ENCODE measurements at places on chromosomes 13 and 19.

GRCh38 chr13:22076658-22077057 lies 405.8 kb downstream of the FGF9 start:
- no peak for DNase-seq

- no peak for DNase-seq
Measured at GRCh38 chr19:38953677-38954076, 21.9 kb downstream of the FBXO17 start.

- DNase-seq: no peak
Measured at GRCh38 chr13:26646603-26647002, 89.1 kb downstream of the WASF3 start.

DNA sequence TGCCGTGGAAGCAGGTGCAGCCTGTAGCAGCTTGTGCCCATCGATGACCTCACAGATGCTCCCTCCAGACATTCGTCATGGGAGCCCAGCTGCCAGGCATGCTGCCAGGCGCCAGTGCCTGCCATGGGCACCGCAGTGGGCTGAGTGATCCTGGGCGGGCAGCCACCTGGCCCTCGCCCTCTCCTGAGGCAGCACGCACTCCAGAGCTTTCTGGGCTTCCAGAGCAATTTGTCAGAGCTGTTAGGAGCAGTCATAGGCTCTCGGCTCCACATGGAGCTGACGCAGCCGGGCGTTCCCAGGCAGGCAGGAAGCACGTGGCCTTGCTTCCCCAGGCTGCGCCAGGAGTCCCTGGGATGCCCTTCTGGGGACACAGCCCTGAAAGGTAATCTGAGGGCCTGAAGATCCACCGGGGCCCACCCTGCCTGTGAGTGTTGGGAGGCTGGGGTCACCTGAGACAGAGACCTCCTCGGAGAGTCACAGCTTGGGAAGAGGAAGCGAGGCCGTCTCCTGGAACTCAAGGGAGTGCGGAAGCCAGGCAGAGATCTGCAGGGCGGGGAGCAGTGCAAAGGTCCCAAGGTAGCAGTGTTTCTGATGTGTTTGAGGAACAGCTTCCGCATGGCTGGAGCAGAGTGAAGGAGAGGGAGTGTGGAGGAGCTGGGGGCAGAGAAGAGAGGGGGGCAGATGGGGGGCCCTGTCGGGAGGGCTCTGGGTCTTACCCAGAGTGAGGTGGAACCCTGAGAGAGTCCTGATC lies 50.6 kb downstream of the DPF1 start:
- no peak for DNase-seq

DNA sequence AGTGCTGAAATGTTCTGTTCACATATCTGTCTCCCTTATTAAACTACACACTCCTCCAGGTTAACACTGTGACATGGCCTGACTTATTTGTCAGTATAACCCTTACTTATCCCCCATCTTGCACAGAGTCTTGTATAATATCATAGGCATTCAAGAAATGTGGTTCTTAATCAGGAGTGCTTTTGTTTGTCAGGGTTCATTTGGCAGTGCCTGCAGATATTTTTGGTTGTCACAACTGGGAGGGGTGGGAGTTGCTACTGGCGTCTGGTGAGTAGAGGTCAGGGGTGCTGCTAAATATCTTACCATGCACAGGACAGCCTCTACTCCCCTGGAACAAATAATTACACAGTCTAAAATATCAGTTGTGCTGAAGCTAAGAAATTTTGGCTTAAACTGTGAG lies 20.4 kb upstream of the OBI1 start:
- no peak for DNase-seq
